ENCODE measurements at places on chromosomes 2 and 18.

DNA sequence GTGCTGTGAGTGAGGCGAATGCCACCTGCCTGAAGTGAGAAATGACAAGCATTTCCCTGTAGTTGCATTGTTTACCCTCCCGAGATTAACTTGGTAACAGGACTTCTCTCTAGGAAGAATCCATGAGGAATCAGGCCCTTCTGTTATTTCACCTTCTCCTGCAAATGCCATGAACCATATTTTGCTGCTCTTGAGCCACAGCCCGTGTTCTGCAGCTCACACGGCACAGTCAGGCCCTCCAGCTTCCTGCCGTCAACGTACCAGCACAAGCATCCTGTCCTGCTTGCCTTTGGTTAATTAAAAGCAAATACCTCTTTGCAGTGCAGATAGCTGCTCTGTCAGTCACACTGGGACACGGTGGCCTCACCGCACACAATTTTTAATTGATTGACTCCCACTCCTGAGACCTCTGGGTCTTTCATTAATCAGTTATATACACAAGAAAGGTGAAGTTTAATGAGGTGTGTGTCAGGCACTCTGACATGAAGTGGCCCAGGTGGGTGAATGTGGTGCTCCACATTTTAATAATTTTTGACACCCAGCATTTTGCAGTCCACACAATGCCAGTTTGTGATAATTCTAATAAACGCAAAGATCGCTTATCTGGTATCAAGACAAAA is 95.3 kb upstream of the ASB18 start:
- no peak overlapping the region for H3K27ac ChIP-seq
- no peaks in the 10 kb centered on the region for H3K36me3 ChIP-seq
- H3K4me1 ChIP-seq = no peaks in the 10 kb centered on the region
- no peaks in the 10 kb centered on the region for H3K27me3 ChIP-seq
- DNase-seq = no peak

GRCh38 chr2:105279126-105279525 is 37.6 kb downstream of the GPR45 start:
- H3K27ac ChIP-seq = no peak overlapping the region
- H3K27me3 ChIP-seq = no peaks in the 10 kb centered on the region
- H3K4me1 ChIP-seq = no peaks in the 10 kb centered on the region
- H3K36me3 ChIP-seq = peaks cover 67% of the 10 kb centered on the region
- no peak for DNase-seq

GRCh38 chr2:238288650-238289573 is 502 bp upstream of the PER2 start:
- peaks cover 16% of the 10 kb centered on the region for H3K4me1 ChIP-seq
- no peaks in the 10 kb centered on the region for H3K36me3 ChIP-seq
- H3K27me3 ChIP-seq = no peaks in the 10 kb centered on the region
- peak; percentile 98 for DNase-seq
- H3K4me3 ChIP-seq = peak overlapping the region; percentile 92

GRCh38 chr2:141020346-141020745 is 1110.5 kb downstream of the LRP1B start:
- no peak overlapping the region for H3K27ac ChIP-seq

GRCh38 chr2:139271149-139271548 is 491.0 kb upstream of the NXPH2 start:
- H3K36me3 ChIP-seq = no peaks in the 10 kb centered on the region
- no peak for DNase-seq
- H3K4me3 ChIP-seq = no peak overlapping the region

DNA sequence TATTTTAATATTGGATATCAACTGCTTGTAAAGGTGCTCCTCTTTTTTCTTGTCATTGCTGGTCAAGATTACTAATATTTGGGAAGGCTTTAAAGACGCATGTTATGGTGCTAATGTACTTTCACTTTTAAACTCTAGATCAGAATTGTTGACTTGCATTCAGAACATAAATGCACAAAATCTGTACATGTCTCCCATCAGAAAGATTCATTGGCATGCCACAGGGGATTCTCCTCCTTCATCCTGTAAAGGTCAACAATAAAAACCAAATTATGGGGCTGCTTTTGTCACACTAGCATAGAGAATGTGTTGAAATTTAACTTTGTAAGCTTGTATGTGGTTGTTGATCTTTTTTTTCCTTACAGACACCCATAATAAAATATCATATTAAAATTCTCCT is 38.2 kb downstream of the COL3A1 start:
- peaks cover 35% of the 10 kb centered on the region for H3K36me3 ChIP-seq
- no peak overlapping the region for H3K27ac ChIP-seq
- DNase-seq = no peak
- H3K4me1 ChIP-seq = peaks cover 9% of the 10 kb centered on the region

GRCh38 chr2:19710230-19710629 is 191.6 kb downstream of the TTC32 start:
- no peak overlapping the region for H3K27ac ChIP-seq
- no peaks in the 10 kb centered on the region for H3K36me3 ChIP-seq
- no peaks in the 10 kb centered on the region for H3K4me1 ChIP-seq
- no peak overlapping the region for H3K4me3 ChIP-seq

GRCh38 chr2:26578113-26578458 is 63.1 kb downstream of the CIB4 start:
- H3K27ac ChIP-seq = no peak overlapping the region
- no peaks in the 10 kb centered on the region for H3K27me3 ChIP-seq
- H3K36me3 ChIP-seq = no peaks in the 10 kb centered on the region
- no peaks in the 10 kb centered on the region for H3K4me1 ChIP-seq
- DNase-seq = no peak
- H3K4me3 ChIP-seq = no peak overlapping the region

DNA sequence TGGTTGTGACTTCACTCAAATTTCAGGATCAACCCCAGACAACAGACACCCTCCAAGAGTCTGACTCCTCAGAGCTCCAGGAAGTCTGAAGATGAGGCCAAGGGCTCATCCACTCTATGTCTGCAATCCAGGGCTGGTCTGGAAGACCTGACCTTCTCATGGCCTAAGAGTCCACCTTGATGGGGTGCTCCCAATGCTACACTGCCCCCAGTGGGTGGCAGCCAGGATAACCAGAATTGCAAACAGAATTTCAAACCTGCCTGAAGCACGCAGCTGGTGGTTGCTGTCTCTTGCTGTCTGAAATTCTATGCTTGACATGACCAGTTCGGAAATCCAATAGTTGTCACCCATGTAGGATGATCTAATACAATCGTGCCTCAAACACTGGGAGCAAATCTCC is 96.0 kb downstream of the UXS1 start:
- no peak overlapping the region for H3K27ac ChIP-seq
- H3K4me1 ChIP-seq = no peaks in the 10 kb centered on the region
- H3K36me3 ChIP-seq = no peaks in the 10 kb centered on the region
- no peak overlapping the region for H3K4me3 ChIP-seq
- DNase-seq = no peak

DNA sequence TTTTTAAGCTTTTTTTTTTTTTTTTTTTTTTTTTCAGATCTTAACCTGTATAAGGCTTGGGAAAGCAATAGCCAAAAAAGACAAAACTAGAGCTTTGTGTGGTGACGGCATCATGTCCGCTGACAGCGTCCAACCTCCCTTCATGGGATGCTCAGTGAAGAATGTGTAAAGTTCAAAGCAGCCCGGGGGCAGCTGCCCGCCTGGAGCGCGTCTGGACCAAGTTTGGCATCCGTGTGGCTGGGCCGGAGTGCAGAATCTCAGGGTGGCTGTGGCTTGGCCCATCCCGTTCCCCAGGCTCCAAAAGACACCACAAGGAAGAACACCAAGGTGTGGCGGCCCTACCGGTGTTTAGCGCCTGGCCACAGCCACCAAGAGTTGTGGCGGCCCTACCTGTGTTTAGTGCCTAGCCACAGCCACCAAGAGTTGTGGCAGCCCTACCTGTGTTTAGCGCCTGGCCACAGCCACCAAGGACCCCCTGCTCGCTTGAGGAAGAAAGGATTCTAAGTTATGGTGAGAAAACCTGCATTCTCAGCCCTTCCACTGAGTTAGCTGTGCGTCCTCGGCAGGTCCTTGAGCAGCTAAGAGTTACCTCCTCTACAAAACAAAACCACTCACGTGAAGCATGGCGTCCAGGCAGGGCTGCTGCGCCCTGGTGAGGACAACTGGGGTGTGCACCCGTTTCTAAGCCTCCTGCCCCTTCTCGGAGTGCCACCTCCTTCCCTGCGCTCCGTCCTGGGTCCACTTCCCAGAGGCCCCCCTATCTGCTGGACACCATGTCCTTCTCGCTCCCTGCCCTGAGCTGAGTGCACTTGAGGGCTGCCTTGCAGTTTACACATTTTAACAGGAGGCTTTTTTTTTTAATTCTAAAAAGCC is 103.6 kb upstream of the SALL3 start:
- no peak overlapping the region for H3K27ac ChIP-seq
- no peaks in the 10 kb centered on the region for H3K27me3 ChIP-seq
- H3K4me1 ChIP-seq = no peaks in the 10 kb centered on the region
- no peaks in the 10 kb centered on the region for H3K36me3 ChIP-seq
- DNase-seq = no peak
- H3K4me3 ChIP-seq = no peak overlapping the region

GRCh38 chr2:210626849-210627248 is 70.5 kb downstream of the CPS1 start:
- no peak overlapping the region for H3K4me3 ChIP-seq
- no peaks in the 10 kb centered on the region for H3K36me3 ChIP-seq
- H3K27ac ChIP-seq = no peak overlapping the region
- H3K4me1 ChIP-seq = no peaks in the 10 kb centered on the region
- no peaks in the 10 kb centered on the region for H3K27me3 ChIP-seq
